Stimulated activated naive CD8-positive, alpha-beta T cell treated with anti-CD3 and anti-CD28 coated beads, Interleukin-15, Interleukin-2, amounts not matched to agents 100 U/mL and 50 U/mL, for 24 hours (primary cell): ENCODE measurements at places on chromosomes 7 and 10.
A peak's percentile ranks its signal among the peaks of the same experiment; 100 is the strongest.

DNA sequence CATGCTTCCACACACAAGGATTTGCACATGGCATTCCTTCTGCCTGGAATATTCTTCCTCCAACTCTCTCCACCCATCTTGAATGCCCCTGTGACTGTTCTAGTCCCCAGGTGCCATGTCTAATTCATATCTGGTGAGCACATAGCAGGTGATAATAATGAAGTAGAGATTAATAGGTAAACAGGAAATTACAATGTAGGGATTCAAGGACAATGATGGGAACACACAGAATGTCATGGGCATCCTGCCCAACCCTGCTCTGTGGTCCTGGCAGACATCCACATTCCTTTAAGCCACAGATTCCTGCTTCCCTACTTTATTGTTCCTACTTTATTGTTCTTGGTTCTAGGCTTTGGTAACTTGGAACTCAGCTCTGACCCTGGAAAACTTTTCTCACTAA, 115.8 kb downstream of the THSD7A start:
- DNase-seq, result no peak

DNA sequence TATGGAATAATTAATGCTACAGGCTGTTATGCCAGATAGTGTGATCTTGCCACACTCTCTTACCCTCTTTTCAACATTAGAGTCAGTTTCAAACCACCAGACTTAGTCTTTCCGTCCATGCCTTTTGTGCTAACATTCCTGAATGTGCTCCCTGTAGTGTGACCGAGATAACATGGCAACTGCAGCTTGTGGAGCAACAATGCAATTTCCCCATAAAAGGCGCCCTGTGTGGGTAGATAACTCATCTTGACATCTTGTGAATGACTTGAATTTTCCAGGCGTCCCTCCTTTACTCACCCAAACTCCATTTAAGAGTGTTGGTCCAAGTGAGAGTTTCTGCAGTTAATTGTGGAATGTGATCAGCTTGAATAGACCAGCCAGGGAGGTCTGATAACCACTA, 99.6 kb downstream of the DNAH11 start:
- no peak for DNase-seq

GRCh38 chr10:61701706-61702105, 39.0 kb downstream of the CABCOCO1 start:
- DNase-seq, result no peak

- peak; percentile 83 for DNase-seq
Observed at GRCh38 chr10:102072673-102073527, 7.8 kb downstream of the HPS6 start.

DNA sequence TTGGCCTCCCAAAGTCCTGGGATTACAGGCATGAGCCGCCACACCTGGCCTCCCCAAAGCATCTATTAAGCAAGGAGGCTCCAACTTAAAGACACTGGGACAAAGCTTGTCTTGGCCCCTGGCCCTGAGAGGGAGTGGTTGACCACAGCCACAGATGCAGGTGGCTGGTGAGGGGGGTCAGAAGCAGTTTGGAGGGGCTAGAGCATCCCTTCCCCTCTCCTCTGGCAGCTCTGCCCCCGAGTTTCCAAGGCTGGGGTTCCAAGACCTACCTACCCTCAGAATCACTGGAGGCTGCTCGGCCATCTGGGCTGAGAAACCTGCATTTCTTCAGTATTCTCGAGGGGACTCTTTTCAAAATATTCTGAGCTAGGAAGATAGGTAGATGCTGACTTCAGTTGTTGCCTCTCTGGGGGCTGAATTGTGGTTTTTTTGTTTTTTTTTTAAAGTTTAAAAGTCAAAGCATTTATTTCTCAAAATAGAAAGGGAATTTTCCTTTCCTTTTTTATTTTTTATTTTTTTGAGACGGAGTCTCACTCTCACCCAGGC, 32.6 kb downstream of the DDIT4 start:
- no peak for DNase-seq

DNA sequence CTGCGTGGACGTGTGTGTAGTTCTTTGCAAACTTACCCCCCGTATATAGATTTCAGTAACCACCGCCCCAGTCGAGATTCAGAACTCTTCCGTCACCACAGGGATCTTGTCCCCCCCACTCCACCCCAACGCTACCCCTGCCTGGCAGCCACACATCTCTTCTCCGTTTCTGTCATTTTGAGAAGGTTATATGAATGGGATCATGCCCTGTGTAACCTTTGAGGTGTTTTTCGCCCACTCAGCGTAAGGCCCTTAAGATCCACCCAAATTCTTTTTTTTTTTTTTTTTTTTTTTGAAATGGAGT, 83.4 kb downstream of the ELFN1 start:
- DNase-seq, result no peak

GRCh38 chr7:106216517-106216922, 68.3 kb downstream of the NAMPT start:
- no peak for DNase-seq

DNA sequence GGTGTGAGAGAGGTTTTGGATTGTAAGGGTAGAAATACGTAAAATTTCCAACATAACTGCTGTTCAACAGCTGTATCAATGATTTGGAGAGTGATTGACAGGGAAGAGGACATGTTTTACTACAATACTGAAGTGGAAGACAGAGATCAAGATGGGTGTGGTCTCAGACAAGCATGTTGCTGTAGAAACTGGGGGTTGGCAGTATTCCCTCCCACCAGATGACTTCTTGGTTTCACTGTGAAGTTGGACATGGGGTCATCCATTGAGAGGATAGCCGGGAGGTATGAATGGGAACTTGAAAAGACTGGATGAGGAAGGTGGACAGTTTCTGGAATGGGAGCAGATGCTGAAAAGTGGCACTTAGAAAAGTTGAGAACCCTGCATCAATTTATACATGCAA, 95.3 kb upstream of the HDAC9 start:
- no peak for DNase-seq

DNA sequence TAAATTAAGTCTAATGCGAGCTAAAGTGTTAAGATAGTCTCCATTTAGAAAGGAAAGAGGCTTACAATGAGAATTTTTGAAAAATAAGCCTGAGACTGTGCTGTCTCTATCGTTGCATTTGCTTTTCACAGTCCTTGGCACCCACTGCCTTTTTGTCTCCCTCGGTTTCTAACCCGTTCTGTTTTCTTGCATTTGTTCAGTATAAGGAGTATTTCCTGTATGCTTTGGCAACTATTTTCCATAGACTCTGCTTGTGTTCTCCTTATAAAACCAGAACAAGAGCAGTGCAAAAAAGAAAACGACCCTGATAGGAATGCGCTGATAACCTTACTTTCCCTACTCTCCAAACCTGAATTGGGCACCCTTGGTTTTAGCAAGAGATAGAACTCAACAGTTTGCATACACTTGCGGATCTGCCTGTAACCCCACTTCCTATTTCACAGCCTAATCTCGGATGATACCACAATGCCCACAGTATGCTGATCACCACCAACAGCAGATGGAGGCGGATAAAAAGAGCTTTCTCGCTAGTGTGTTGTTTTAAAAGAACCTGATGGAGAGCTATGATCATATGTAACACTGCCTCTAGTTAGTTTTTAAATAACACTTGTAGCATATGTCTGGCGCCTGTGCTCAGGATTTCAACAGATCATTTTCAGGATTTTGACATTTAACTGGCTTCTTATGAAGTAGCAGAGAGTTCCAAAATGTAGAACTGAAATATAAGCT, 1.6 kb upstream of the ARHGAP12 start:
- DNase-seq, result no peak

GRCh38 chr10:69955897-69956740, 96.5 kb upstream of the MACROH2A2 start:
- DNase-seq, result no peak

DNA sequence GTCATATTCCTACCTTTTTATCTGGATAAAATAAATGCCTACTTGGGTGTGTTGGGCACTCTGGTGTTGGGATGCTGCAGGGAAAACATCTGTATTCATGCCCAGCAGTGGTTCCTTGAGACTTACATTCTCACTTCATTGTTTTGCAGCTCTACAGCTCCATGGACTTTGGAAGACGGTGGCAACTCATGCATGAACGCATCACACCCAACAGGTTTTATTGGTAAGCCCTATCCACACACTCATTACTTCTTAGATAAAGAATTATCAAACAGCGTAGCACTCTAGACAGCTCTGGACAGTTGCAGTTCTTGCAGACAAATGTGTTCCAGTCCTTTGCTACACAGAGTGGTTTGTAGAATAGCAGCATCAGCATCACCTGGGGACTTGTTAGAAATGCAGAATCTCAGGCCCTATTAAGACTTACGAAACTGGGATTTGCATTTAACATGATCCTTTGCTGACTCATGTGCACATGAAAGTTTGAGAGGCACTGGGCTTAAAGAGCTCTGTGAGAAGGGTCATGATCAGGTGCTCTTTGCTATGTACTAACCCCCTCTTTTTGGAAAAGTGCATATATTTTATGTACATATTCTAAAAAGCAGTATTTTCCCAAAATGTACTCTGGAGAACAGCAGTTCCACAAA, 401.9 kb downstream of the SORCS3 start:
- no peak for DNase-seq

- no peak for DNase-seq
Observed at GRCh38 chr7:85498031-85498430, 311.2 kb upstream of the SEMA3D start.

GRCh38 chr10:80700252-80700651, 162.6 kb downstream of the SH2D4B start:
- DNase-seq, result no peak

DNA sequence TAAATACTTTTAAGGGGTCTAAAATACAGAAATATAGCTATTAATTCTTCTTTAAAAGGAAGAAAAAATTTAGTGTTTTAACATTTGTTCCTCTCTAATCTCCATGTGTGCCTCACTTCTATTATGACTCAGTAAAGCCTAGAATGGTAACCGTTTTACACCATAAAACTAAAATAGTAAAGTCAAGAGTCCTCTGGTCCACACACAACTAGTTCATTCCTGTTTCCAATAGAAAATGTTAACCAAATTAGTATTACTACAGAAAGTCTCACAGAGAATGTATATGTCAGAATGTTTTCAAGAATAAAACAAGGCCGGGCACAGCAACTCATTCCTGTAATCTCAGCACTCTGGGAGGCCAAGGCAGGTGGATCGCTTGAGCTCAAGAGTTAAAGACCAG, 55.8 kb downstream of the CNOT4 start:
- no peak for DNase-seq

- DNase-seq, result peak; percentile 75
Observed at GRCh38 chr10:61750943-61751471, 88.3 kb downstream of the CABCOCO1 start.

GRCh38 chr10:78599122-78599853, 469.5 kb upstream of the ZMIZ1 start:
- DNase-seq, result no peak

GRCh38 chr7:66921396-66921917, 432 bp downstream of the TMEM248 start:
- DNase-seq, result peak; percentile 19
